Omental fat pad (tissue), 4 donors: ENCODE measurements at places on chromosomes 6 and 20. TPM values are rescaled to one million over a fixed set of nuclear protein-coding genes. Genes with fewer than 3 reads are reported as not detected.

DNA sequence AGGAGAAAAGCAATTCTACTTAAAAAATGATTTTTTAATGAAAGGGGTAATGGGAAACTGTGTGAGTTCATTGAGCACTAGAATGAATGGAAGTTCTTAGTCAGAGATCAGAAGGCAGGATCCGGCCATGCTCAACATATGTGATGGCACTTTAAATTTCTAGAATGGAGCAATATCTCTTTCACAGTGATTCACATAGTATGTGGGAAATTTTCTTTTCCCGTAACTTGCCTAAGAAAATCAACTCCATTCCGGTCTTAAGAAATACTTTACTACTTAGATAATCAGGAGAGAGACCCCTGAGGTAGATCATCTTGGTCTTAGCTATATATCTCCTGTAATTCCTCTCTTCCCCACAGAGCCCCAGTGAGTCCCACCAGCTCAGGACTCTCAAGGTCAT lies 131.8 kb downstream of the SCML4 start:
- no peak for DNase-seq

DNA sequence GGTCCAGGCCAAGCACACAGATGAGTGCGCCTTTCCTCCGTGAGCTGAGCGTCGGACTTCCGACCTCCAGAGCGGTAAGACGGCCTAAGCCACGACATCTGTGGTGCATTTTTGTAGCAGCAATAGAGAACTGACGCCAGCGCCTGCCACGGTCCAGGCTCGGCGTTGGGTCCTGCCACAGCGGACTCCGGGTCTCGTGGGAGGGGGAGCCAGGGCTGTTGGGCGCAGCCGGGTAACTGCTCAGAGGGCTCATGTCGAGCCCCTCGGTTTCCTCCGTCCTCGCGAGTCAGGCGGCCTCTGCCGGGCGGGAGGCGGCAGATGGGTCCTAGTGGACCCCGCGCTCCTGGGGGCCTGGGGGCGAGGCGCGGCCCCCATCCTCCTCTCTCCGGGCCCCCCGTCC lies 216.1 kb downstream of the QKI start:
- no peak for DNase-seq

- no peak for DNase-seq
These were observed 15.4 kb downstream of the PNISR start for GRCh38 chr6:99409672-99410071.

DNA sequence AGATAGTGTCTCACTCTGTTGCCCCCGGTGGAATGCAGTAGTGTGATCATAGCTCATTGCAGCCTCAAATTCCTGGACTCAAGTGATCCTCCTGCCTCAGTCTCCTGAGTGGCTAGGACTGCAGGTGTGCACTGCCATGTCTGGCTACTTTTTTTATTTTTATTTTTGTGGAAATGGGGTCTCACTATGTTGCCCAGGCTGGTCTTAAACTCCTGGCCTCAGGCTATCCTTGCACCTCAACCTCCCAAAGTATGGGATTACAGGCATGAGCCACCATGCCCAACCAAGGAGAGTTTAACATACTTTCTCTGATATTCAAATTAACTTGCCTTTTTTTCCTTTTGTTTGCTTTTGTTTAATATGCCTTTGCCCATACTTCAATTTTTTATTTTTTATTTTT lies 10.4 kb upstream of the ACTR5 start:
- no peak for DNase-seq

GRCh38 chr6:116444092-116444491 lies 17.1 kb upstream of the CALHM6 start:
- DNase-seq, result no peak

GRCh38 chr6:100057941-100058340 lies 63.9 kb upstream of the MCHR2 start:
- no peak for DNase-seq

- DNase-seq, result no peak
These were observed 4.1 kb upstream of the TXLNB start for GRCh38 chr6:139295901-139296300.

DNA sequence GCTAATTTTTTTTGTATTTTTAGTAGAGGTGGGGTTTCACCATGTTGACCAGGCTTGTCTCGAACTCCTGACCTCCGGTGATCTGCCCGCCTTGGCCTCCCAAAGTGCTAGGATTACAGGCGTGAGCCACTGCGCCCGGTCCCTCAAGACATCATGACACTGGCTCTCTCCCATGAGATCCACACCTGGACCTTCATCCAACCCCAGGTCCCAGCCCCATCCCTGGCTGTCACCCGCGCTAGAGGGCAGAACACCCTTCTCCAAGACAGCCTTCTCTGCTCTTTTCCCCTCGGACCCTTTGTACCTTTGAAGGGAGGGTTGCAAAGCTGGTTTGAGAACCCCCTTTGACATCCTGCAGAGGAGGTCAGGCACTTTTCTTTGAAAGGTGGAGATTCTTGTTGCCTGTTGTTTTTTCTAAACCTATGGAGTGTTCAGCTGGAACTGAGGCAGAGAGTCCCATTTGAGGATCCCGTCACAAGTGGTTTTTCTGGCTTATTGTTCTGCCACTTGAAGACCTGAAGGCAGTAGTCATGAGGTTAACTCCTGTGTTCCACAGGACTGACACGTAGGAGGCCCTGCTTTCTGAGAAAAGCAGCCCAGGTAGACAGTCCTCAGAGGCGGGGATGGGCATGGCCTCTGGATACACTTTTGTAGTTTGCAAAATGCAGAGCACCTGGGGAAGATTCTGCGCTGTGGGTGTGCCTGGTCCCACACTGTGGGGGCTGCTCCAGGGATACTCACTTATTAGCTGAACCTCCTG lies 171.1 kb upstream of the SNX9 start:
- DNase-seq, result no peak

CYP39A1 gene
- total RNA-seq, result 6.3 TPM

TMEM14C gene
- 133 TPM for total RNA-seq
